COLO829 (cell line): ENCODE measurements at places on chromosomes 12 and 14.

DNA sequence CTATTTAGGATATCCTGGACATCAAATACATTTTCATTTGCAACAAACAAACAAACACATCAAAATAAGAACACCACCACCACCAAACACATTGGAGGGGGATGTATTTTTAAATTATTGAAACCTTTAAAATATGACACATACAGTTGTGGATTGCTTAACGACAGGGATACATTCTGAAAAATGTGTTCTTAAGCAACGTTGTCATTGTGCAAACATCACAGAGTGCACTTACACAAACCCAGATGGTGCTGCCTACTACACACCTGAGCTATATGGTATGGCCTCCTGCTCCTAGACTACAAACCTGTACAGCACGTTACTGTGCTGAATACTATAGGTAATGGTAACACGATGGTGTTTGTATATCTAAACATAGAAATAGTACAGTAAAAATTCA, 19.4 kb downstream of the PYGL start:
- DNase-seq: no peak

- DNase-seq: peak; percentile 30
Observed at GRCh38 chr12:52741375-52742195, 35.6 kb downstream of the KRT76 start.

- DNase-seq: no peak
Observed at GRCh38 chr14:105748204-105748578, 221.8 kb downstream of the TMEM121 start.

- DNase-seq: no peak
Observed at GRCh38 chr14:96224480-96225096, 19.9 kb downstream of the BDKRB2 start.

DNA sequence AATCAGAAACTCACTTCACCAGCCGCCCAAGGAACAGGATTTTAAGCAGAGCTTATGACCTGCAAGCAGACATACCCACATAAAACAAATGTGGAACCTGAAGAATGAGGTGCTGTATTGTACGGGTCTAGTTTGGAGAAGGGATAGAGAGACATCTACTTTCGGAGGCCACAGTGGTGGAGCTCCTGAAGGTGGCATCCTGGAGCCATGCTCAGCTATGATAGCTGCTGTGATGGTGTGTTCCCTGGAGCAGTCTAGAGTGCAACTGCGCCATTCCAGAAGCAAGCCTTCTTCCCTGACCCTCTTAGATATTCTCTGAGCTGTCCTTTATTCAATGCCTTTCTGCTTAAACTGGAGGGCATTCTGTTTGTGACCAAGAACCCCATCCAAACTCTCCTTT, 402.6 kb downstream of the FUT8 start:
- DNase-seq: no peak

DNA sequence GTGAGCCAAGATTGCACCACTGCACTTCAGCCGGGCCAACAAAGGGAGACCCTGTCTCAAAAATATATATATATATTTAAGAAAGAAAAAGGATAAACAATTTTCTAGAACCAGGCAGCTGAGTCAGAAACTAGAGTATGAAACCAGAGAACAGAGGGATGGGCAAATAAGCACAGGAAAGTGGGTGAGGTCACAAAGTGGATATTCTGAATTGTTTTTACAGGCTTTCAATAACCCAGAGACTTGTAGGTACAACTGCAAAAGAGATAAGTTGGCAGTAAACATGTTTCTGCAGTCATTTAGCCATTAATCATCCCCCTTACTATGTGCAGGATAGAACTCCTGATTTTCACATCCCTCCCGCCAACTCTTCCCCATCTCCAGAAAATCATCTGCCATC, 94.2 kb downstream of the BTG1 start:
- no peak for DNase-seq

DNA sequence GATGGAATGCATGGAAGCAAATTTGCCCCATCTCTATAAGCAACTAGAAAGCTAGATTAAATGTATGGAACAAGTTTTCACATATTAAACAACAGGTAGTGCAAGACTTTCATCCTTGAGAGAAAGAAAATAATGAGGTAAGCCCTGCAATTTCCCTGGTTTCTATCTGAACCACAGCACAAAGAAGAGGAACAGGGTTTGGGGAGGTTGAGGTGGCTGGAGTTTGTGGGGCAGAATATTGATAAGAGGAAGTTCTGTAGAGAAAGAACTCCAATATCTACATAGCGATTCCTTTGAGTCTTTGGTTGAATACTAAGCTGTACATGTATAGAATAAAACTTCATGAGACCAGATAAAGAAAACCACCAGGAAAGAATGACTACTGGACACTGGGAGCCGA, 96.3 kb upstream of the CCND2 start:
- no peak for DNase-seq

GRCh38 chr12:13189264-13189663, 7.3 kb upstream of the EMP1 start:
- DNase-seq: no peak
